ENCODE measurements at places on chromosomes 13 and 19.
A peak's percentile ranks its signal among the peaks of the same experiment; 100 is the strongest.

- no peak for DNase-seq
These were observed 27.1 kb upstream of the UBL3 start for GRCh38 chr13:29877456-29878078.

GRCh38 chr19:17302391-17303166 is 646 bp downstream of the ABHD8 start:
- DNase-seq, result no peak

- DNase-seq, result peak; percentile 61
These were observed 15.3 kb upstream of the GPR183 start for GRCh38 chr13:99322297-99323103.

DNA sequence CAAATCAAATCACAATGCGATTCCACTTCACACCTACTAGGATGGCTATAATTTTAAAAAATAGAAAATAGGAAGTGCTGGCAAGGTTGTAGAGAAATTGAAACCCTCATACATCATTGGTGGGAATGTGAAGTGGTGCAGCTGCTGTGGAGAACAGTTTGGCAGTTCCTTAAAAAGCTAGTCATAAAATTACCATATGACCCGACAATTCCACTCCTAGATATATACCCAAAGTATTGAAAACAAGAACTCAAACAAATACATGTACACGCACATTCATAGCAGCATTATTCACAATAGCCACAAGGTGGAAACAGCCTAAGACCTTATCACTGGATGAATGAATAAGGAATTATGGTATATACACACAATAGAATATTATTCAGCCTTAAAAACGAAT is 12.0 kb downstream of the HMGB1 start:
- no peak for DNase-seq

DNA sequence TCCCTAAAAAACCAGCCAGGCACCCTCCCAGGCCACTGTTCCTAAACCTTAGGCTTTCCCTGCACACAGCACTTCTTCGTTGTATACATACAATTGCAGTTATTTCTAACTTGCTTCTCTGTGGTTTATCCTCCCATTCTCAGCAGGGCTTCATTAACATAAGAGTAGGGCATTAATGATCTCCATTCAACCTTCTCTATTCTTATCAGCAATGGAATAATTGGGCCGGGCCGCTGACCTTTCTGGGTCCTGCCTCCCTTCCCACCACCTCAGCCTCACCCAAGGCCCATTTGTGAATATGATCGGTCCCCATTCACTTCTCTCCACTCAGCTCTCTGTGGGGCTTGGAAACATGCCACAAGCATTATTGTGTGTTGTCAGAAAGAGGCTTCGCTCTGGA is 184.2 kb downstream of the SUCLA2 start:
- no peak for DNase-seq

- no peak for DNase-seq
These were observed 77.4 kb upstream of the LRCH1 start for GRCh38 chr13:46475541-46475991.

DNA sequence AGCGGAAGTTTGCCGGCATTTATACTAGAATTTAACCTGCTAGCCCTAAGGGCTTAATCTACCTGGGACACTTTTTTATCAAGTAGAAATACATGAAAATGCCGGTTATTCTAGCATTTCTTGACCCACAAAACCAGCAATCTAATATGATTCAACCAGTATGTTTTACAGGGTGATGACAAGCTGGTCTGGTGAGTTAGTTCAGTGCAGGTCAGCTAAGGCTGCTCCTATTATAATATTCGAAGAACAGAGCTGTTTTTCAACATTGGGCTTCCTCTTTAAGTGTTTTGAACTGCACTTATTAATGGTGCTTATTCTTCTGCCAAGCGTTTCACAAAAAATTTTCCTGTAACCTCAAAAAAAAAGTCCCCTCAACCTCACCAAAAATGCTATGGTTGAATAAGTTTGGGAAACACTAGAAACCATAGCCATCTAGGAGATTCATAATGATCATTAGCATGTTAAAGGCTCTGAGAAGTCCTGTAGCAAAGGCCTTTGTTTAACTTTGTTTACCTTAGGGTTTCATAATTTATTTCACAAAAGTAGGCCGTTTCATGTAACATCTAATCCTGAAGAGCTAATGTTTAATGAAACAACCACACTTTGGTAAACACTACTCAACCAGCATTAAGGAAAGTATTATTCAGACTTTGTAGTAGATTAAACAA is 526.6 kb downstream of the KLF12 start:
- no peak for DNase-seq

DNA sequence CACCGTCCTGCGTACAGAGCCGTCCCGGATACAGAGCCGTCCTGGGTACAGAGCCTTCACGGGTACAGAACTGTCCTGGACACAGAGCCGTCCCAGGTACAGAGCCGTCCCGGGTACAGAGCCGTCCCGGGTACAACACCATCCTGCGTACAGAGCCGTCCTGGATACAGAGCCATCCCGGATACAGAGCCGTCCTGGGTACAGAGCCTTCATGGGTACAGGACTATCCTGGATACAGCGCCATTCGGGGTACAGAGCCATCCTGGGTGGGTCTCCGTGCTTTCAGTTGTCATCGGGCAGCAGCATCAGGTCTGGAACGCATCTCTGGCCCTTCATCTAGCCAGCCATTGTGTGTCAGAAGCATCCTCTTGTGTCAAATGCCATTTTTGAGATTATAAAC is 222.3 kb upstream of the SOX1 start:
- no peak for DNase-seq
